ENCODE measurements at places on chromosomes 2 and 18. TPM values are rescaled to one million over a fixed set of nuclear protein-coding genes. Genes with fewer than 3 reads are reported as not detected.

- no peak for DNase-seq
Measured at GRCh38 chr2:162478721-162479129, 134.8 kb downstream of the GCA start.

GRCh38 chr2:29480426-29480825, 365.2 kb downstream of the CLIP4 start:
- no peak for DNase-seq

GRCh38 chr18:45228796-45229388, 386.4 kb upstream of the SLC14A2 start:
- no peak for DNase-seq

DNA sequence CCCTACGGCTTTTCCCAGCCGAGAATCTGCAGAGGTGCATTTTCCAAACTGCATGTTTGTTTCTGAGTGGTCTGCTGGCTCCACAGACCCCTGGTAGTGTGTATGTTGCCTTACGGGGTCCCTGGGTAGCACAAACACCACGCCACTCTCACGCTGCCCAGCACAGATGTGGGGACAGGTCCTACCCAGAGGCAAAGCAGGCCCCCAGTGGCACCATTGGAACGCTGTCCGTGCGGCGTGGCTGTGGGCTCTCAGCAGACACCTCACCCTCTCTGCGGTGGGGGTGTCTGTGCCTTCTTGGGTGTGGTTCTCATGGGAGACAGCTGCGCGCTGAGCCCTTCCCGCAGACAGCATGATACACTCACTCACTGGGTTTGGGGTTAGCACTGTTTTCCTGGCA, 137.4 kb downstream of the NFATC1 start:
- DNase-seq, result no peak

DNA sequence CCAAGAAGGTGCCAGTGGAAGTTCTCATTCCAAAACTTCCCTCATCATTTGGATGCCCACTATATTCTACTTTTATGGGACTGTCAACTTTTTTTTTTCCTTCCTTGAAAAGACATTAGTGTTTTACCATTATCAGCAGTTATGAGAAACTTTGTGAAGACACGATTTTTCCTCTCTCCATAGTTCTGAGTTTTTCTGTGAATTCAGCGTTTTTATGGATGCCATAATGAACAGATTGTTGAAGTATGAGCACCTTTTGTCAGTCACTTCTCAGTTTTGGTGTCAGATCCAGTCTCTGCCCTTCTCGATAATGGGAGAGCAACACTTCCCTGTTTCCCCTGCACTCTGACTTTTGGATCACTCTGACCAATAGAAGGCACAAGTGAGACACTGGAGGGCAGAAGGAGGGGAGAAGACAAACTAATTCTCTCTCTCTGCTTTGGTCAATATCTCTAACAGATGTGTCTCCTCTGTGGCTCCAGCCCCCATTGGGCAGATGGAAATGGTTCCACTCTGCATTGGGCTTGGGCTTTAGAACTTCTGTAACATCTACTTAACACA, 53.5 kb upstream of the FN1 start:
- DNase-seq, result no peak

DNA sequence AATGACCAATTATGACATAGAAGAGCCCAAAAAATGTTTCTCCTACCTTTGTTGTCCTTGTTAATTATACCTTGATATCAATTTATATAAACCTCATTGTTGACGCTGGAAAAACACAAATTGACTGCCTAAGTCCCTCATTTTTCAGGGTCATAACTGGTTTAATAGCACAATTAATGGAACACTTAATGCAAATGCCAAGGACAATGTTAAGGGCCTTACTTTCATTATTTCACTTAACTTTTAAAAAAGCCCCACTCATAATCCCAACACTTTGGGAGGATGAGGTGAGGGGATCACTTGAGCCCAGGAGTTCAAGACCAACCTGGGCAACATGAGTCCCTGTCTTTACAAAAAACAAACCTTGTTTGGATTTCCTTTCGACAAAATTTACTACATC, 3.5 kb upstream of the STPG4 start:
- no peak for DNase-seq

DNA sequence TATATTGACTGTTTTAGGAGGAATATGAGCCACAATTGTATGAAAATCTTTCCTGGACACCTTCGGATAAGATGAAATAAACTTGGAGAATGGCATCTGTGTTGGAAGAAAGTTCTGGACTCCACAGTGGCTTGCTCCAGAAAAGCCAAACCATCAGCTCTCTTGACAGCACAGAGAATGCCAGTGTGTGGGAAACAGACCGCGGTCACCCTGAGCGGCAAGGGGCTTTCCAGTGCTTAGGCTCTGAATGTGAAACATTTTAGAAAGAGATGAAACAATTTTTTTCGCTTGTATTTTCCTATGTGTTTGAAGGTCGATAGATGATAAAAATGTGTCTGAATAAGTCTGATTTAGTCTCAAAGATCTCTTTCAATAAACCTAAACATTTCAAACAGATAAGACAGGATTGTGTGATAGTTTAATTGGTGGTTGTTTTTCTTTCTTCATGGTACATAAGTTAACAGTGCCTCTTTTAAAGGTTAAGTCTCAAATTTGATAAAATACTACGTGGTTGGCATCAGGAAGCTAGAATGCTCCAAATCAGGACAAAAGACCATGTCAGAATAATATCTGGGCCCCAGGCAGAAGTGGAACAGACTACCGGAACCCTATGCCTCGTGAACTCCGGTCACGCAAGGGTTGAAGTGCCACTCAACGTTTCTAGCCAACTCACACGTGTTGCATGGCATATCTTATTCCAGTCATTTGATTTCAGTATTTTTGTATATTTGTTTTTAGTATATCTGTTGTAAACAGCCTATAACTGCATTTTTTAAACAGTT, 28.9 kb downstream of the PTGR3 start:
- no peak for DNase-seq

DNA sequence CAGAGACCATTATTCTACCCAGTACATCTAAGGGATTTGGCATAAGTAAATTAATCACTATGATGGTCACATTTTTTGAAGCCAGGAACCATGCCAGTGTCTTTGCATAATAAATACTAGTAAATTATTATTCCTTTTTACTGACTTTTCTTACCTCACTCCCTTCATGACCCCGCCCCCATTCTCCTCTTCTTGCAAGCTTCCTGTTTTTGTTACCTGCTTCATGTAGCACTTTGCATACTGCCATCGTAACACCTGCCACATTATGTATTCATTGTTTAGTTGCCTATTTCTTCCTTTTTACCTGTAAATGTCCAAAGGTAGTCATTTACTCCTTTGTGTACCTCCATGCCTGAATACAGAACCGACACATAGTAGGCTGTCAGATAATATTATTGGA, 309.5 kb downstream of the KIAA1328 start:
- no peak for DNase-seq

GRCh38 chr2:225065882-225066281, 23.6 kb upstream of the DOCK10 start:
- DNase-seq, result no peak

- DNase-seq, result no peak
Measured at GRCh38 chr2:221752781-221753180, 180.7 kb upstream of the EPHA4 start.

GRCh38 chr2:132752421-132753206, 82.6 kb upstream of the LYPD1 start:
- DNase-seq, result no peak

DNA sequence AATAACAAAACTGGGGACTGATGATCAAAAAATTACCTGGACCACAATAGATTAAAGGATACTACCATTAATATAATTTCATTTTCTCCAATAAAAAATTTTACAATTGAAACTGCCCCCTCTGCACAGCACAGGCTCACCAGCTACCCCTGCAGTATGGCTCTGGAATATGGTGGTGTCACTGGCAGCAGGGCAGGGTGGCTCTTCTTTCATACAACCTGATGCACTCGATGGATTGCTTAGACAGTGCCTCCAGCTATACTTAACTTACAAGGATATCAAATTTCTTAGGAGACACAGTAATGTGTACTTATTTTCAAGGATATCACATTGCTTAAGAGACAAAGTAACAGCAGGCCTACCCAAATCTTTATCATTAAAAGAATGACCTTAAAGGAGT, 124.0 kb downstream of the PRELID3A start:
- no peak for DNase-seq

- no peak for DNase-seq
Measured at GRCh38 chr2:551621-552020, 125.6 kb downstream of the TMEM18 start.

- no peak for DNase-seq
Measured at GRCh38 chr2:199556527-199557285, 99.0 kb upstream of the SATB2 start.

DNA sequence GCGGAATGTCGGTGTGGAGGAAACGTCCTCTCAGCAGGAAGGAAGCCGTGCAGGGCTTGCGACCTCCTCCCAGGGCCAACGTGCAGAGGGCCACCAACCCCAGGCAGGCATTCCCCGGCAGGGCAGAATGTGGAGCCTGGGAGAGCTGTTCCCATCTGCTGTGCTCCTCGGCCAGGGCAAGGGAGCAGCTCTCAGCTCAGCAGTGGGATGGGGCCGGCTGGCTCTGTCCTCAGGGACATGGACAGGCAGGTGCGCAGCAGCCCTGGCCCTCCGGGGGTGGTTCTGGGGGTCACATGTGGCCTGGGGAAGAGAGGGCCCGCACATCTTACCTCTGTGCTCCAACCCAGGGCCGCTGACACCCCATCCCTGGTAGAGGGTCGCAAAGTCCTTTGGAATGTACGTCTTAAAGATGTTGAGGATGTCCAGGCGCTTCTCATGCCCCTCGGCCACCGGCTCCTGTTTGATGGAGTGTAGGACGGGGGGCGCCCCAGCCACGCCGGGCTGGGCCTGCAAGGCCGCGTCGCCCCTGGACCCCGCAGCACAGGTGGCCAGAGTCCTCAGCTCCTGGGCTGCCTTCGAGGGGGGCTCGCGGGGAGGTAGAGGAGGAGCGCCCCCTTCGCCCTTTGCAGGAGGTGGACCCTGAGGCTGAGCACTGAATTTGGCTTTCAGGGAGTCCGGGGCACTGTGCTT, 116.4 kb downstream of the ZNF516 start:
- DNase-seq, result no peak

DNA sequence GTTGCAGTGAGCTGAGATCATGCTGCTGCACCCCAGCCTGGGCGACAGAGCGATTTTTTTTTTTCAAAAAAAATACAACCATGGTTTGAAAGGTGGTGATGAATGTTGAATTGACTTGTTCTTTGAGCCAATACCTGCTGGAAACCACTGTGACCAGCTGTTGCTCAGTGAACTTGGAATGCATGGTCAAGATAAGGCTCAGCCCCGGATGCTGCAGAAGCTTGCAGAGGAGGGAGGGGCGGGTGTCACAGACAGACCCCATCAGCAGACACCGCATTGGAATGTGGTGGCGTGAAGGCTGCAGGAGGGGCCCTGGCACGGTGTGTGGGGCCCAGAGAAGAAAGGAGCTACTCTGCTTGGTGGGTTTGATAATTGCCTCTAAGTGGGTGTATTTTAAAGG, 91.6 kb downstream of the ITGB1BP1 start:
- no peak for DNase-seq

DNA sequence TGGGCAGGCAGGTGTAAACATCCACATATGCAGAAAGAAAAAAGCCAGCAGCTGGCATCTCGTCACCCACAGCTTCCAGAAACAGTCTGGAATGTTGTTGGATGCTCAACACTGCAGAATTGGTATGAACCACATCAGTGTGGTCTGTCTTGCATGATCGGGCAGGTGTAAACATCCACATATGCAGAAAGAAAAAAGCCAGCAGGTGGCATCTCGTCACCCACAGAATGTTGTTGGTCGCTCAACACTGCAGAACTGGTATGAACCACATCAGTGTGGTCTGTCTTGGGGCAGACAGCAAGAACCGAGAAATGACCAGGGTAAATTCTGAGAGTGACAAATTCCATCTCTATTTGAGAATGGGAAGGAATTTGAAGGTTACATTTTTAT, 39.6 kb downstream of the DOCK10 start:
- DNase-seq, result no peak

DNA sequence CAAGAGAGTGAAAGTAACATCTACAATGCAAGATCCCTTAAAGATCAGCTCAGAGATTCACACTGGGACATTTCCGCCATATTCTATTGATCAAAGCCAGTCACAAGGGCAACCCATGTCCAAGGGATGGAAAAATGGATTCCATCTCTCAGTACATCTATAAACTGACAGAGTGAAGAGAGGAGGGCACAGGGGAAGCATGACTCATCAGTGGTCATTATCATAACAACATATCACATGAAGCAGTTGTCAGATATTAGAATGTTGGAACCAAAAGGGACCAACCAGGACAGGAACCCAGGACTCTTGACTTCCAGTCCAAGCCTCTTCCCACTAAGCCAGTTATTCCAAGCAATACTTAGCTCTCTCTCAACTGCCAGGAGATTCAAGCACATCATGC, 54.9 kb upstream of the IGFBP2 start:
- no peak for DNase-seq

DNA sequence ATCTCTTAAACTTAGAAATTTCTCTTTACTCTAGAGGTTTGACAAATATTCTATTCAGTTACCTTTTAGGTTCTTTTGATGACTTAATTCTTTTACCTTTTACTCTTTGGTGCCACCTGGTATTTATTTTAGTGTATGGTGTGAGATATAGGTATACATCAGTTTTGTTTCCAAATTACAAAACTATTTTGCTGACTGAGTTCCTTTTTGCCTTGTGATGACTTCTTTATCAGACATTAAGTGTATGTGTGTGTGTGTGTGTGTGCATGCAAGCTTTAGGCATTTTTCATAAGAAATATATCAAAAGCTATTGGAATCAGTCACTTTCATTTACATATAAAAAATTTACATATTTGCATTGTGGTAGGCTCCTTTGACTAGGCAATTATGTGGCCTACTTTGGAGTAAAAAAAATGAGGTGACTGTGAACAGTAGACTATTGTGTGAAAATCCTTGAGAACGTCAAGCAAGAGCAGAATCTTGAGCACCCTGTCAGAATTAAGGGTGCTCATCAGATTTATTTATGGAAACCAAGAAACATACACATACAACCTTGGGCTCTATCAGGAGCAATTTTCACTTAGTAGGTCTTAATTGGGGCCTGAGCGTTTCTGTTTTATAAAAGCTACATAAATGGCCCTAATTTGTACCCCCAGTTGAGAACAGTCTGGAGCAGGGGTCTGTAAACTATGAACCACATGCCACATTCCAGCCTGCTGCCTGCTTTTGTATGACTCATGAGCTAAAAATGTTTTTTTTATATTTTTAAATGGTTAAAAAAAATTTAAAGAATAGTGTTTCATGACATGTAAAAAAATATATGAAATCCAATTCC, 415.9 kb downstream of the SLC4A3 start:
- DNase-seq, result no peak

- no peak for DNase-seq
Measured at GRCh38 chr2:157291018-157291417, 33.5 kb downstream of the GALNT5 start.

- DNase-seq, result no peak
Measured at GRCh38 chr2:120682654-120683053, 53.0 kb upstream of the GLI2 start.

Gene PSD4
- 193 TPM for total RNA-seq

Gene MEP1B
- total RNA-seq, result not detected

Gene ABCG5
- total RNA-seq, result not detected

Gene NCKAP1
- 8.7 TPM for total RNA-seq

Gene STON1
- total RNA-seq, result 1.4 TPM

Gene CACNB4
- 0.20 TPM for total RNA-seq

Gene UCN
- 1.7 TPM for total RNA-seq

Gene ATP8B1
- not detected for total RNA-seq

Gene IL1B
- not detected for total RNA-seq

Gene BARD1
- total RNA-seq, result 18.3 TPM

Gene DSG4
- not detected for total RNA-seq

Gene SCN9A
- not detected for total RNA-seq

Gene RAX
- total RNA-seq, result not detected

Gene ADGRF3
- 2.6 TPM for total RNA-seq

Gene GRHL1
- 0.93 TPM for total RNA-seq

Gene FBXO15
- 0.77 TPM for total RNA-seq

All from CD8-positive, alpha-beta memory T cell (primary cell).